ENCODE measurements at places on chromosomes 12 and 14. TPM values are rescaled to one million over a fixed set of nuclear protein-coding genes. Genes with fewer than 3 reads are reported as not detected.

The MFAP5 gene
- total RNA-seq: 259 TPM

GRCh38 chr12:38907201-38907923 lies 2.0 kb upstream of the CPNE8 start:
- H3K36me3 ChIP-seq: no peaks in the 10 kb centered on the region
- no peaks in the 10 kb centered on the region for H3K27me3 ChIP-seq
- DNase-seq: no peak
- H3K4me3 ChIP-seq: peak overlapping the region; percentile 56

DNA sequence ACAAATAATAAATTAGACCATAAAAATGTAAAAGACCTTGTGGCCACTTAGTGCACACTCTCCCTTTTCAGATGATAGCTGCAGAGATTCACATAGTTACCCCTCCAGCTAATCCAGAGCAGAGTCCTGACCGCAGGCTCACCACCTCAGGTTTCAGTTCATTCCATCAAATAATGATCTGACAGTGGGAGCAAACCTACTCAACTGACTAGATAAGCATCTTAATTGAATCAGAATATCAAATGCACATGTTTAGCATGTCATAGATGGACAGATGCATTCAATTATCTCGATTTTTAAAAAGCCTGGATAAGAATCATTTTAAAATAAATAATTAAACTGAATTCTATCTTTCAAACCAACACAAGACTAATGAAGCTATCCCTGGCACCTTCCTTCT lies 242.3 kb upstream of the PDZRN4 start:
- H3K36me3 ChIP-seq: no peaks in the 10 kb centered on the region
- DNase-seq: no peak
- H3K27ac ChIP-seq: no peak overlapping the region
- H3K4me1 ChIP-seq: no peaks in the 10 kb centered on the region

DNA sequence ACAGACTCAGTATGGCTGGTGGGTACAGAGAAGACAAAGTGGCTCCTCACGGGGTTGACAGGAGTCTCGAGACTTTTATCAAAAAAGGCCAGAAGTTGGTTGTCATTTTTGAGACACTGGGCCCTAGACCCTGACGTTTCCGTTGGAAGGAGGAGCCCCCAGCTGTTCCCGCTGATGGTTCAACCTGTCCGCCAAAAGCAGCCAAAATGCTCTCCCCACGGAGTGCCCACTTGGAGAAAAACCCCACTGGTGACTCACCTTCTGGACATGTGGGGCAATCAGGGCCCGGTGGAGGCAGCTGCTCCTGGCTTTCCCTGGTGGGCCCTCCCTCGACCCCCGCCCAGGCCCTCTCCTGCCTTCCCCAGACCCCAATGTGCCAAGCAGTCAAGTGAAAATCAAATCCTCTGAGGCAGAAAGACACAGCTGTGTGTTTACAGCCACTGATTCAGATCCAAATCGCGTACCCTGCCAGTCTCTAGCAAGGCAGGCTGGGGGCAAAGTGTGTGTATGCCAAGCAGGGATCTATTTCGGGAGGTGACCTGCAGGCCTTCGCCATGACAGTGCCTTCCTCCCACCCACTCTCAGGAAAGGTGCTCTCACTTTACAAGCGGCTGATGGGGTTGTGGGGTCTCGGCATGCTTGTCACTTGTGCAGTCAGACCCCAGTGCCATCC lies 347.4 kb downstream of the DPF3 start:
- no peaks in the 10 kb centered on the region for H3K4me1 ChIP-seq
- no peak overlapping the region for H3K27ac ChIP-seq
- no peak for DNase-seq
- no peaks in the 10 kb centered on the region for H3K36me3 ChIP-seq

DNA sequence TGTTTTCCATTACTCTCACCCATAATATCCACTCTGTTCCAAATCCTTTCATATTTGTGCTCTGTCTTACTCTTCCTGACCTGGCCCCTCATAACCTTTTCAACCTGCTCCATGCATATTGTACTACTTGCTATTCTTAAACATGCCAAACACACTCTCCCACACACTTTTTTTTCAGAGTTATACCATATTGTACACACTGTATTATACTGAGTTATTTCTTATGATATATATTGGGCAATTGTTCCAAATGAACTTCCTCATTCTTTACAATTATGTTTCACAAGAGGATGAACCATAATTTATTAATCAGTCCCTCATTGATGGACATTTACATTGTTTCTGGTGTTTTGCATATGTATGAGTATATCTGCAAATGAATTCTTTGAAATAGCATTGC lies 18.5 kb downstream of the ATL1 start:
- H3K36me3 ChIP-seq: peaks cover 4% of the 10 kb centered on the region
- H3K4me1 ChIP-seq: no peaks in the 10 kb centered on the region
- H3K4me3 ChIP-seq: no peak overlapping the region
- no peak overlapping the region for H3K27ac ChIP-seq
- no peak for DNase-seq

DNA sequence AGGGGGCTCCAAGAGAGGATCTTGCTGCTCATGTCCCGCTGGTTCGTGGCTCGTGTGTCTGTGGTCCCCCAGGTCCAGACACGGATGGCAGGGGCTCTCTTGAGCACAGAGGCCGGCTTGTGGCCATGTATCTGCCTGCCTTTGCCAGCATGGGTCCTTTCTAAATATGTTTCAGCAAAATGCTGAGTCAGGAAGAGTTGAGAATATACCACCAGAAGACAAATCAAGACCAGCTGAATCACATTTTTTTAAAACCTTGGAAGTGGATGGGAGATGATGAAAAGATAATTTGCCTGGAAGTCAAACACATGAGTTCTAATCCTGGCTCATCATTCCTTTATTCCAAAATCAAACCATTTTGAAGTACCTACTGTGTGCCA lies 58.0 kb downstream of the NUAK1 start:
- DNase-seq: no peak
- H3K27ac ChIP-seq: peak overlapping the region; percentile 72
- H3K36me3 ChIP-seq: no peaks in the 10 kb centered on the region
- no peak overlapping the region for H3K4me3 ChIP-seq
- H3K4me1 ChIP-seq: peaks cover 16% of the 10 kb centered on the region

GRCh38 chr12:80299219-80299618 lies 144.8 kb upstream of the PTPRQ start:
- H3K27ac ChIP-seq: no peak overlapping the region
- no peak overlapping the region for H3K4me3 ChIP-seq
- DNase-seq: no peak

All from uterus (tissue), 4 donors.